Panc1 (cell line): ENCODE measurements at places on chromosomes 12 and 14. TPM values are rescaled to one million over a fixed set of nuclear protein-coding genes. Genes with fewer than 3 reads are reported as not detected.

Gene ZFHX2
- total RNA-seq: 2.4 TPM

Gene ALX1
- total RNA-seq: 0.23 TPM

Gene RNFT2
- 12.3 TPM for total RNA-seq

GRCh38 chr14:51546603-51547258, 105.0 kb upstream of the FRMD6 start:
- DNase-seq: no peak

GRCh38 chr12:6336079-6336888, 5.6 kb downstream of the TNFRSF1A start:
- peak; percentile 93 for DNase-seq

DNA sequence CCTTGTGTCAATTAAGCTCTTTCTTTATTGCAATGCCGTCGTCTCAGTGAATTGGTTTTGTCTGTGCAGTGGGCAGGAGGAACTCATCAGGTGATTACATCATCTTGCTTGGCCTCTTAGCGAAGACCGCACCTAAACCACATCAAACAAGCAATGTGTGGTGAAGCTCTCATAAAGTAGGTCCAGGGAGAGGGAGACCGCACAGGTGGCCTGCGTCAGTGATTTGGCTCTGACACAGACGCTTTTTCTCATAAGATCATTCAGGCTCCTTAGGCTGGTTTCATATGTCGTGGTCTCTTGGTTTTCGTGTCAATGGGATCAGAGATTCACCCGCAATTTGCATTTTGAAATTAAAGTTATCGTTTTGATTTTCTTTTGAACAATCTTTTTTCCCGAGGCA, 6.7 kb upstream of the TESC start:
- no peak for DNase-seq

DNA sequence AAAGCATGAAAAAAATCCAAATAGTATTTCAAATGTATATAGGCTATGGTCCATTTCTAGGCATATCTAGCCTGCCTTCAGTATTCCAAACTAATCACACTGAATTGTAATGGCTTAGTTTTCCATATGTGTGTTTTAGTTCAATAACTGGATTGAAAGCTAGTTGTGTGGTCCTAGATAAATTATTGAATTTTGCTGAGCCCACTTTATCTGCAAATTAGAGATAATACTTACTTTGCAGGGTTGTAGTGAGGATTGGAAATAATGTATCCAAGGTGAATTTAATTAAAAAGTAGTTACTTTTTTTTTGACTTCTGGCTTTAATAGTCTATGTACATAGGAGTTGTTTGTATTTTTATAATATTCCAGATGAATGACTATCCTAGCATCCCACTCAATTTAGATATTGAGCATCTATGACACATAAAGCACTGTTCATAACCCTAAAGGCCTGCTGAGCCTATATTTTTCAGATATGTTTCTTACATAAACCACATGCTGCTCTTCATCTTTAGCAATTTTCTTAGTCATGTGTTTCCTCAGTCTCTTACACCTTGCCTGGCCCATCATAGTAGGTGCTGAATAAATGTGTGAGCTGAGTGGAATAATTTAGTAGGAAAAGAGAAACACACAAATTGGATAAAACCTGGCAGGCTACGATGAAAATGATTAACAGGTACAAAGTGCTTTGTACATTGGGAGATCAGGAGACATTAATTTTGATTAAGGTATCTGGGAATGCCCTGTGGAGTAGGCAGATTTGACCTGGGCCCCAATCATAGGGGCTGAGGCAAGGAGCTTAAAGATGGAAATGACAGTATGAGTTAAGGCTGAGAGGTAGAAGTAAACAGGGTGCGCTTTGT, 1.1 kb upstream of the ATP23 start:
- DNase-seq: no peak

DNA sequence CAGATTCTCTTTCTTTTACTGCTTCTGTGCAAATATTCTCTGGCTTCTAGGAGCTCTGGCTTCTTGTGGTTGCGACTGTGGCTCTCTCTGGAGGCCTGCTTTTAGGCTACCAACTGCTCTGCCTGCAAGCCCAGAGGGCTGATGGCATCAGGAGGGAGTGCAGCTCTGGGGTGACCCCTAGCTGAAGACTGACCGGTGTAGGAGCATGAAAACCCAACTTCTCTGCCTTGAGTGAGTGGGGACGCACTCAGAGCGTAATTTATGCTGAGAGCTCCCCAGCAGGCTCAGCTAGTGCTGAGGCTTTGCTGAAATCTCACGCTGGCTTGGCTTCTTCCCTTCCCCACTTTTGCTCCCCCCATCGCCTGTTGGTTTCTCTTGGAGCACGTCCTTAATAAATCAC, 29.9 kb upstream of the RBM19 start:
- no peak for DNase-seq

- DNase-seq: no peak
Observed at GRCh38 chr12:132325733-132326130, 3.7 kb downstream of the GALNT9 start.

DNA sequence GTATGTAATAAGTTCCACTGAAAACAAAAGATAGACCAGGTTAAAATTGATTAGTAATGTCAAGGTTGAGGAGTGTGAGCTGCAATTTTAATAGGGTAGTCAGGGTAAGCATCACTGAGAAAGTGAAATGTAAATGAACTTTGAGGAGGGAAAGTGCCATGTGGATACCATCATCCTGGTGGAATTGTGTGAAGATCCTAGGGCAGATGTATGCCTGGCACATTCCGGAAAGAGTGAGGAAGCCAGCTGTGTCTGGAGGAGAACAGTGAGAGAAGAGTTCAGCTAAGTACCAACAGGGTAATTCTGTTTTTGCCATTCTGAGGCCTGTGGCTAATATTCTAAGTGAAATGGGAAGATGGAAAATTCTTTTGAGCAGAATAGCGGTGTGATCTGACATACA, 2.9 kb upstream of the CLEC2A start:
- DNase-seq: no peak

DNA sequence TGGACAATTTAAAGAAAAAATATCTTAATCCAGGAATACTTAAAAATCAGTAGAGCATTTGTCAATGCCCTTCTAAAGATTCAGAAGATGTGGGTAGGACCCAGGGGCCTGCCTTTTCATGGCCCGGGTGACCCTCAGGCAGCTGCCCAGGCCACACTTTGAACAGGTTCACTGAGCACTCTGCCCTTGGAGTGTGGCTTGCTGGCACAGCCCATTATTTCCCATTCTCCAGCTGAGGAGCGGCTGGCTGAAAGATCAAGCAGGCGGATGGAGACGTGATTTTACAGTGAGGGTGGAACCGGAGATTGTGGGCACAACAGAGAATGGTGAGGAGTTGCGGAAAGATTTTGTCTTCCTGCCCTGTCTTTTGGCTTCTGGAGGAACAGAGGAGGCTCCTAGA, 7.1 kb upstream of the PRPH start:
- DNase-seq: no peak

DNA sequence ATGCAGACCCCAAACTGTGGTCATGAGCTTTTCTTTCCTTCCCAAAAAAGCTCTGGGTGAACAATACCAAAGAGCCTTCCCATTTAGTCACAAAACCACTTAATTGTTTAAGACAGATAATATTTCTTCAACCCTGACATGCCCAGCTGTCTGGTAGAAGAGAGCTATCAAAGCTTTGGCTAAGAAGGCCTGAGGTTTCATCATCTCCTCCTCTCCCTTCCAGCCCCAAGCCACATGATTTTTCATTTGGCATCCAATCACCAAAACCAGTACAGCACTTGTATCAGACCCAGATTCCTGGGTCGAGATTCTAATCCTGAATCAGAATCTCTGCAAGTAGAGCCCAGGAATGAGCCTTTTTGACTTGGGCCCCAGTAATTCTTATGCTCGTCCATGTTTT, 199.6 kb upstream of the TMEM260 start:
- no peak for DNase-seq

DNA sequence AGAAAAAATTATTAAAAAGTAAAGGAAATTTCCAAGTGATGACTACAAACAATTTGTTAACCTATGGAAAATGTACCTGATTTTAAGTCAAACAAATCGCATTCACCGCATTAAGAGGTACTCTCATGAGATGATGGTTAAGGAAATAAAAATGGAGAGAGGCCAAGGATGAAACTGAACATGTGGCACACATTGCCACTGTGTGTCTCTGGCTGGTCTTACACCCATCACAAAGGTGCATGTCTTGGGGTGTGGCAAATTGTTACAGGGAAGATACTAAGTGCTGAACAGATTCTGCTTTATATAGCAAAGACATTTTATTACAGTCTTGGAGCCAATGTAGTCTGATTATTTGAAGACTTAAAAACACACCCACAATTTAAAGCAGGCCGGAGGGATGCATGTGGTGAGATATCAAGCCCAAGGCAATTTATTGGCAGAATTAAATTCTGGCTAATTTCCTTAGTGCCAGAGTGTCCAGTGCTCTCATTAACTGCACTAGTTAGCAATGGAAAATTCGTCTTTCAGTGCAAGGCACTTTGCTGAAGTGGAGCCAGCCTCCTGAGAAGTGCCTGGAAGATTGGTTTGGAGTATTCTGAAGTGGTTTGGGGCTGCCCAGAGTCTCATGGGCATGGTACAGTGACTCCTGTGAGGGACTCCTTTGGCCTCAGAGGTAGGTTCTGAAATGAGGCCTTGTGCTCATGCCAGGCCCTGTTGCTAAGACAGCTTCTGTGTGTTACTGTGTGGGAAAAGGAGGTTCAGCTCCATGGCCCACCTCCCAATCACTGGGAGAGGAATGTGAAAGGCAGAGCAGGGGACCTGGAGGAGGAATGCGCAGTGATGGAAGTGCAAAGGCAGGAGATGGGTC, 166.9 kb downstream of the BRMS1L start:
- DNase-seq: no peak

DNA sequence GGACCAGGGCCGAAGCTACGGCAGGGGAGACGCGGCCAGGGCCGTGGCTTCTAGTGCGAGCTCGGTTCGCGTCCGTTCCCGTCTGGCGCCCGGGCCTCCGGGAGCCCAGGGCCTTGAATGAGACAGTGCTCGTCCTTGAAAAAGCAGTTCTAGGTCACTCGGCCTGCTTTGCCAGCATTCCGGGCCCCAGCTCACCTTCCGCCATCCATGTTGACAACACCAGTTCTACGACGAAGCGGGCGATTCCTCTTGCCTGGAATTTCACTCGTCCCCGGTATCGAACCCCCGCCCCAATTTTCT, 4.5 kb downstream of the OR10AD1 start:
- DNase-seq: no peak

DNA sequence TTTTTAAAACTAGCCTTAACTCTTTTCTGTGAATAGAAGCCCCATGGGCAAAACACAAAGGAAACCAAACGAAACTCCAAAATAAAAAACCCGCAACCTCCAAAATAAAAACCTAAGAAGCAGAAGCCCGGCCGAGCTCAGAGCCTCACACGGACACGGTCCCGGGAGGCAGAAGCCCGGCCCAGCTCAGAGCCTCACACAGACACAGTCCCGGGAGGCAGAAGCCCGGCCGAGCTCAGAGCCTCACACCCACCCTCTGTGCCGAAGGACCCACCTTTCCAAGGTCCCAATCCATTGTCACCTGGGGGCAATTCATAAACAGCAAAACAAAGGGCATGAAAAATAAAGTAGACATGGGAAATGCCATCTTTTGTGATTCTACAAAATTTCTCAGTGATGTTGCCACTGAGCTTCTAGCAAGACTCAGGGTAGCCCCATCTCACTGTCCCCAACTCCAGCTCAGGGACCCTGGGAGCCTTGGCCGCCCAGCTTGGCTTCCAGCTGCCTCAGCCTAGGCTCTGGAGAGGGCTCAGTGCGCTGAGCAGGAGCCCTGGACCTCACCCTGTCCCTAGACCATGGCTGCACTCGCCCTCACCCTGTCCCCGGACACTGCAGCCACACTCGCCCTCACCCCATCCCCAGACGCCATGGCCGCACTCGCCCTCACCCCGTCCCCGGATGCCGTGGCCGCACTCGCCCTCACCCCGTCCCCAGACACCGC, 82.2 kb downstream of the GALNT9 start:
- DNase-seq: no peak
